ENCODE measurements at places on chromosomes 5 and 9. TPM values are rescaled to one million over a fixed set of nuclear protein-coding genes. Genes with fewer than 3 reads are reported as not detected.

Gene IGFBPL1
- 0.51 TPM for total RNA-seq

Gene ACSL6
- 1.1 TPM for total RNA-seq

Gene NPR2
- 21.0 TPM for total RNA-seq

- no peak for DNase-seq
Measured at GRCh38 chr9:98413084-98413483, 157.6 kb upstream of the TBC1D2 start.

Gene PCDHA12
- total RNA-seq: not detected

Gene OSMR
- total RNA-seq: 27.0 TPM

Gene SET
- 171 TPM for total RNA-seq

GRCh38 chr9:34651876-34652601 lies at the start of gene IL11RA:
IL11RA (plus strand) TSS chr9:34652185; CDS start chr9:34655218, 3,033 bp downstream.
- peak; percentile 93 for DNase-seq

Gene FAM221B
- total RNA-seq: not detected

DNA sequence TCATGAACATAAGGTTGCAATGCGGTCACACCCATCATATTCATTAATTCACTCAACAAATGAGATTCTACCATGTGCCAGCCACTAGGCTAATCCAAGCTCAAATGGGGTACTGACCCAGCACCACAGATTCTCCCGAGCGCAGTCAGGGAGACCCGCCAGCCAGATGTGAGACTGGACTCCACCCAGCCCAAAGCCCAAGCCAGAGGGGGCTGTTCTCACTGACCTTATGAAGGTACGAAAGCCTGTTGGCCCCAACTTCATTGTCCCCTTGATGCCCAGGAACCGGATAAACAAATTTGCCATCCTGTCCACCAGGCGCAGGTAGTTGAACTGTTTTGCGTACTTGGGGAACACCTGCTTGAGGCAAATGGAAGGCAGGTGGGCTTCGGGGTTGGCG lies 218.8 kb downstream of the DAB2IP start:
- no peak for DNase-seq

DNA sequence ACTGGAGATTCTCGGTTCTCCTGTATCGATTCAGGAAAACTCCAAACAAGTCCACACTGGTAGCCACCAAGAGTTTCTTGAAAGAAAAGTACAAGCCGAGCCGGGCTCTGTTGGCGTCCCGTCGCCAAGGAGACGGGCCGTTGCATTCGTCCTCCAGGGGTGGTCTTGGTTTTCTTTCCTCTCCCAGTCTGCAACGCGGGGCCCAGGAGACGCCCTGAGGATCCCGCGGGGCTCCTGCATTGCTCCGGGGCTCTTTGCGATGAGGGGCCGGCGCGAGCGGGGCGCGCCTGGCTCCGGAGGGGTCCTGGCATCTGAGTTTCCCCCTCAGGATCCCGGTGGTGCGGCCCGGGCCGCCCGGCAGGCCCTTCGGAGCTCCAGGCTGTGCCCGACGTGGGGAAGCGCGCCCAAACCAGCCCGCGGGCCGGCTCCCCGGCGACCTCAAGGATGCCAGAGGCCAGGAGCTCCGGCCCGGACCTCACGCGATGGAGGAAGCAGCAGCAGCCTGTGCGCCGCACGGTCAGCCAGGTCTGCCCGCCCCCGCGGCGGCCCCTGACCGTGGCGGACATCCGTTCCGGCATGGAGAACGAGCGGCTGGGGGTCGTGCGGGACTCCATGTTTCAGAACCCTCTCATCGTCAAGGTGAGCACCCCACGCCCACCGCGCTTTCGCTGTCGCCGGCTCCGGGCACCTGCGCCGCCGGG lies at the start of gene CFAP77:
TSS of gene CFAP77 (plus strand) at position 384 of the 701 bp plus-strand sequence. CDS start at position 445, 61 bp downstream.
- peak; percentile 58 for DNase-seq

Gene ZNF462
- 27.0 TPM for total RNA-seq

GRCh38 chr9:134291961-134292871 lies 34.0 kb upstream of the RXRA start:
- peak; percentile 7 for DNase-seq

GRCh38 chr5:114686356-114686755 lies 324.5 kb downstream of the KCNN2 start:
- no peak for DNase-seq

Gene ACOT12
- total RNA-seq: not detected

DNA sequence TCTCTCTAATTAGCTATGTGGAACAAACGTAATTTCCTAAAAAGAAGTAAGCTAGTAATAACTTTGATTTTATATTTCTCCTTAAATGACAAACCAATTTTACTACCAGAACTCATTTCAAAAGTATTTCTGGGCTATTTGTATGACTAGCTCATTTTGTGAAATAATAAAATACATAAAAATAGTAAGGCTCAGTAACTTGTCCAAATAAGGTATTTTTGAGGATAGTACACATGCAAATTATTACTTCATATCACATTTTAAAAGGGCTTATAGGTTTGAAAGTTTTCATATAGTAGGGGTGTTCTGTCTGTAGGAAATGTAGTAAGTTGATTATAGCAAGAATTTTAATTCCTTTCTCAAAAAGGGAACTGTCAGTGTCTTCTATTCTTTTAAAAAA lies 26.5 kb downstream of the C9orf85 start:
- DNase-seq: no peak

GRCh38 chr9:12183321-12183720 lies 509.9 kb upstream of the TYRP1 start:
- no peak for DNase-seq

DNA sequence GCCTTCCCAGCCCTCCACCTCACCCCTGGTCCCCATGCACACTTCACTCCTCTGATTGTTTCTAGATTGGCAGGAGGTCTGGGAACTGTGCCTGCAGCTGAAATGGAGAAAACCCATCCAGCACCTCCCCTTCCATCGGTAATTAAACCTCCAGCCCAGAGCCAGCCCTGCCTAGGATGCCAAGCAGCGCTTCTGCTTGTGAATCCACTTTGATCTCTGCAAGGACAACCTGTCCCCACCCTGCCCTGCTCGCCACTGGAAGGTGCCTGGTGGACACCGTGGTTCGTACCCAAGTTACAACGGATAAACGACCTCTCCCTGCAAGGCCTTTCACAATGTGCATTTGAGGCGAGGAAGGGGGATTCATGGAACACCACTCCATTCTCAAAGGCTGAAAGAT lies 50.6 kb downstream of the IRX2 start:
- no peak for DNase-seq

DNA sequence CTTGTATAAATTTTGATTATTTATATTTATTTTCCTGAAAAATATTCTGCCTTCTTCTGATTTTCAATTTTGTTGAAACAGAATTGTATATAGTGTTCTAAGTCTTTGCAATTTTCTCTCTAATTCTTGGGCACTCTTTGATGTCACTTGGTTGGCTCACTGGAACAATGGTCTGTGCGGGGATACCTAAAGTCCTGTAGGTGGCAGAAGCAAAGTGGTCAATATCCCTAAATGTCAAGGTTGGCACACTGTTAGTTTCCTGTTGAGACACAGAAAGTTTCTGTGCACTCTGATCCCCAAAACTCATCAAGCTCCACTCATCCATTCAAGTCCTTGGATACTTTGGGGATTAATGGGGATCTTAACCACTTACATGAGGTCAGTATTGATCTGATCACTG lies 480.8 kb upstream of the CCNG1 start:
- DNase-seq: no peak

Gene RNF183
- total RNA-seq: not detected

- no peak for DNase-seq
Measured at GRCh38 chr9:26937816-26938371, 9.1 kb downstream of the PLAA start.

DNA sequence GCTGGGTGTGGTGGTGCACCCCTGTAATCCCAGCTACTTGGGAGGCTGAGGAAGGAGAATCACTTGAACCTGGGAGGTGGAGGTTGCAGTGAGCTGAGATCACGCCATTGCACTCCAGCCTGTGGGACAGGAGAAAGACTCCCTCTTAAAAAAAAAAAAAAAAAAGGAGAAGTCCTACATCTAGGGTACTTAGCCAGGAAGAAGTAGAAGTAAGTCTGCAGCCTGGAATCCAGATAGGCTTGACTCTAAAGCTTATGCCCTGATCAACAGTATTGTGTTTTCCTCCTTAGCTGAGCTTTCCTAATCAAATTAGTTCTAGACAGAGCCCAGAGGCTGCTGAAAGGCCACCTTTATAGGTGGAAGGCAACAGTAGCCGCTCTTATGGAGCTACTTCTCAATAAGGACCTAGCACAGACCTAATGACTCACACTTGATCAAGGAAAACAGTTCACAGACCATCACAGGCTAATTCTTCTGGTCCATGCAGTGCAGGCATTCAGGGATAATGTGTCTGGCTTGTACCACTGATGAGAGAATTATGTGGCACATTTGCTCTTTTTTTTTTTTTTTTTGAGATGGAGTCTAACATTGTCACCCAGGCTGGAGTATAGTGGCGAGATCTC lies 105.5 kb upstream of the KLF4 start:
- no peak for DNase-seq

Gene COL23A1
- total RNA-seq: 3.0 TPM

DNA sequence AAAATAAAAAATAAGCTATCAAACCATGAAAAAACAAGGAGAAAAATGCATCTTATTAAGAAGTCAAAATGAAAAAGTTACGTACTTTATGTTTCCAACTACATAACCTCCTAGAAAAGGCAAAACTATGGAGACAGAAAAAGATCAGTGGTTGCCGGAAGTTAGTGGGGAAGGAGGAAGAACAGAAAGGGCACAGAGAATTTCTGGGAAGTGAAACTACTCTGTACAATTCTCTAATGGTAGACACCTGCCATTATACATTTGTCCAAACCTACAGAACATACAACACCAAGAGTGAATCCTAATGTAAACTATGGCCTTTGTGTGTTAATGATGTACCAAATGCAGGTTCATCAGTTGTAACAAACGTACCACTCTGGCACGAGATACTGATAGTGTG lies 25.3 kb downstream of the SMU1 start:
- DNase-seq: no peak

Measured in psoas muscle (tissue), 8 donors.